Mucosa of descending colon (tissue), 3 donors: ENCODE measurements at places on chromosomes 7 and 10.

- DNase-seq, result no peak
These were observed 305.5 kb downstream of the ACTR3B start for GRCh38 chr7:153065051-153065450.

DNA sequence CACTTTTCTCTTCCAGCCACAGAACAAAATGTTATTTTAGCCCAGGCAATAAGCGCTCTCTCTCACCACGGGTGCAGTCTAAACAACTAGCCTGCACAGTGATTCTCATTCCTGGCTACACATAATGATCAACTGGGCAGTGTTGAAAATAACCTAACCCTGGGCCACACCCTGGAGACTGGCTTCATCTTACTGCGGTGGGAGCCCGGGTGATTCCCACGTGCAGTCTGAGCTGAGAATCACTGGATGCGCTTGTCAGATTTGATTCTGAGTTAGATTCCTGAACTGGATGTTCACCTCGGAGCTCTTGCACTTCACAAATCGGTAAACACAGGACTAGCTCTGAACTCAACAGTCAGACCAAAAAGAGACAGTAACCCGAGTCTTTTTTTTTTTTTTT, 14.9 kb downstream of the ZC3HAV1 start:
- DNase-seq, result no peak

DNA sequence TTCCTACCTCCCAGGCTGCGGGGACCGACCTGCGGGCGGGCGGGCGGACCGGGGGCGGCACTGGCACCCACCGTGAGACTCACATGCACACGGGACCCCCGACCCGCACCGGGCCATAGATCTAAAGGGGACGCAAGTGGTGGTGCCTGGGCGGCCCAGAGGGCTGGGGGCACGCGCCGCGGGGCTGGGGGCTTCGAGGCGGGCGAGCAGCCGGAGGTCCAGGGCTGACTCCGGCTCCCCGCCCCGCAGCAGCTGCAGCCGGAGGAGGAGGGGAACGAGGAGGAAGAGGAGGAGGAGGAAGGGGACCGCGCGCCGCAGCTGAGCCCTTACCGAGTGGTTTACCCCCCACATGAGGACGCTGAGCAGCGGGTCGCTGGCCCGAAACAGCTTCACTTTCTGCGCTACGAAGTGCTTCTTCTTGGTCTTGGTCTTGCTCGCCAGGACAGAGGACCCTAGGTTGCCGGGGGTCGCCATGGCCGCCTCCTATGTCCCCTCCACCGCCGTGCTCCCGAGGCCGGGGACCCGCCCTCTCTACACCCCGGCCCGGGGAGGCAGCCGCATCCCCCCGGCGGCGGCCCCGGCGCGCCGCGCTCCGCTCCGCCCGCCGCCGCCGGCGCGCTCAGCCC, 412 bp downstream of the PIP4K2A start:
- DNase-seq, result no peak

- peak; percentile 37 for DNase-seq
These were observed 61.2 kb upstream of the INPP5A start for GRCh38 chr10:132476146-132477065.

DNA sequence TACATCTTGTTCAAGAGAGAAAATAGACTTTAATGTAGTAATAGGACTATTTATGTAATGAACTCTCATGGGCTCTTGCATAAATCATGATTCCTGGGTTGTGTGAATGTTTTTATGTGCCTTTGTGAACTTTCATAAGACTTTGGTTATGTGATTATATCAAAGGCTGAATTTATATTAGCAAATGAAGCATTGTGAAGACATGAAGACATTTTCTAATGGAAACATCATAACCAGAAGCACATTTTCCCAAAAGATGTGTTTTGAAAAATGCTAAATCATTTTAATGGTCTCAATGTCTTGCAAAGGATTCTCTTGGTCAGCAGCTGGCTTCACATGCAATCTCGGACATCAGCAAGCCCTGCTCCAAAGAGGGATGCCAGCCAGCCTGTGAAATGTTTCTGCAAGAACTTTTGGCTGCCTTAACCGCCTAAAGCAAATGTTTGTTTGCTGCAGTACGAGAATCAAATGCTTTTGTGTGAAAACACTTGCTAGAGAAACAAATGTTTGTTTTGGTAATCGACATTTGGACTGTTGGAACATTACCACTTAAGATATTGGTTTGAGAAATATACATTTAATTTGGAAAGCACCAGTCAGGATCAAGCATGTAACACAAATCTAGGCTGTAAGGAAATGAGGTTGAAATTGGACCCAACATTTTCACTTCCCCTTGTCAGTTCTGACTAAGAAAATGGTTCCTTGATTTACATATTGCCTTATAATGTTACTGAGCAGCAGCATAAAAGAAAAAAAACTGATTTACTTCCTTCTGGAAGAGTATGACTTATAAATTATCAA, 102.1 kb downstream of the RTKN2 start:
- DNase-seq, result peak; percentile 9

- DNase-seq, result peak; percentile 21
These were observed 82.4 kb downstream of the SHH start for GRCh38 chr7:155729847-155730246.

DNA sequence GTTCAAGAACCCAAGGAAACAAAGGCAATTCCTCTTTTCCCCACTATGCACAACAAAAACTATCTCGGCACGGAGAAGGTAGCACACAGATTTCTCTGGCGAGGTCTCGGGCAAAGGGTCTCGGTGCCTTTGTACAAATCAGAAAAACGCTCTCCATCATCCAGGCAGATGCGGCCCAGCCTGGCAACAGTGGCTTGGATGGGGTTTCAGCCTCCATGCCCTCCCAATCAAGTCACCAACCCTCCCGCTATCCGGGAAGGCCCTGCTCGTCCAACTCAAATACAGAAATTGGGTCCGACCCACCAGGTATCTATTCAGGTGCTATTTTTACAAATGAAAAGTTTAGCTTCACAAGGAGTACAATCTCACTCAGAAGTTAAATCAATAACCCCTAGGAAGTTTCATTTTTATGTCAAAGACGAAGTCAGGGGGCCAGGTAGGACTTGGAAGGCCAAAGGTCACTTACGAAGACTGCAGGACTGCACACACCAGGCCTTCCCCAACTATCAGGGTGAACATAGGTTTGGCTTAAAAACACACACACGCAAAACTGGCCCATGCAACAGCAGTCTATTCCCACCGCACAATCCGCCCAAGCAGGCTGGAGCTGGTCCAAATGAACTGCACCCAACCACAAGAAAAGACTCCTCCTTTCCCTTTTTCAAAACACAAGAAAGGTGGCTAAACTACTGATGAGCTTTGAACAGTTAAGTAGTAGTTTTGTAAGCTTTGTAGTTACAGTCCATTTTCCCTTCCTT, 43.0 kb downstream of the GNA12 start:
- DNase-seq, result no peak

DNA sequence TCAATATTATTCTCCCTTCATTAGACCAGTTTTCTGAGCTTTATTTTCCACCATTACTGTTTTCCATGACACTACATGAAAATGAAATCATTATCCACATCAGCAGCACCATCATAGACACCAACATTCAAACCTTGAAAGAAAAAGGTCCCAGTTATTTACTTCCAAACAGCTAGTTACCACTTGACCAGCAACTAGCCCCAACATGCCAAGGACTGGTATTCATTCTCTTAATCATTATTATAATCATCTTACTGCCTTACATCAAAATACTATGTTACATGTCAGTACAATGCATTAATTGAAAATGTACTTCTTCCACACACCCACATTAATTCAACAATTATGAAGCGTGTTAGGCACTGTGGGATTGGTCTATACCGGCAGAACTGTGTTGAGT, 199.4 kb downstream of the TSPAN12 start:
- DNase-seq, result no peak

GRCh38 chr10:484925-485661, 204.4 kb downstream of the DIP2C start:
- DNase-seq, result no peak

GRCh38 chr10:132882069-132882951, 60.1 kb downstream of the CFAP46 start:
- no peak for DNase-seq

- no peak for DNase-seq
These were observed 42.4 kb downstream of the PLXNA4 start for GRCh38 chr7:132533916-132534315.

DNA sequence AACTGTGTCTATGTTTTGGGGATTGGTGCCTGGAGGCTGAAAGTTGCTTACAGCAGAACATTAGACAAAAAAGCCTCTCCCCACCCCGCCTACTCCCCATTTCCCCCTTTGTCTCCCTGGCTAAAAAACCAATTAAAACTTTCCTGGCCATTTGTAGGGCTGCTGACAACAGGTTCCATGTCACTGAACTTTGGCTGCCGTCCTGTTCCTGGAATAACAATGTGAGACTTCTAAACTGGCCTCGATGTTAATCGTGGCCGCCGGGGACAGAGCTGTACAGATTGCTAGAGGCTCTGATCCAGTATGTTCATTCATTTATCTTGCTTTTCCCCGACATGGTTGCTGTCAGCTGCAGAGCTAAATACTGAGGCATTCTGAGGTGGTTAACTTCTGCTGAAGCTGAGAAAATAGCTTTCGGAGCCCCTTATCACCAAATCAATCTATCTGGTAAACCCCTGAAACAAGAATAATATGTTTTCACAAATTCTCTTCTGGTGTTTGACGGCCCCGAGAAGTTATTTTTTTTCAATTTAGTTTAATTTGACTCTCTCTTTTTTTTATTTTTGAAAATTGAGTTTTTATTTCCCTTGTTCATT, 271.6 kb downstream of the GFRA1 start:
- DNase-seq, result no peak

- no peak for DNase-seq
These were observed 525.8 kb downstream of the KIF20B start for GRCh38 chr10:90227217-90227656.

- DNase-seq, result no peak
These were observed 113.7 kb downstream of the CDK14 start for GRCh38 chr7:90709501-90710465.

- no peak for DNase-seq
These were observed 405.0 kb upstream of the GALNT17 start for GRCh38 chr7:70726951-70727378.

GRCh38 chr10:96357038-96357620, 1.7 kb downstream of the OPALIN start:
- DNase-seq, result no peak

DNA sequence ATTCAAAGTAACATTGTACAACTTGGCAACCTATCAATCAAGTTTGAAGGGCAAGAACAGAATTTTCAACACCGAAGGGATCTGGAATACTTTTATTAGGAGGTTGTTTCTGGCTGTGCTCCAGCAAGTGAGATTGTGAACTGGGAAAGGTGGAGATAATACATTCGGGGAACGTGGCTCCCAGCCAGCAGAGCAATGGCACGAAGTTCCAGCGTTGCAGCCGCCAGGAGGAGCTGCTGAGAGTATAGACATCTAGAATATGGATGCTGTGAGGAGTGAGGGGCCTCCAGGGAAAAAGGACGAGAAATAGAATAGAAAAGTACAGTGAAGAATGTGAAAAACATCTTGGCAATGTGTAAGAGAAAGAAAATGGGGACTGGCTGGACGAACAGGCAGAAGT, 69.5 kb downstream of the TCERG1L start:
- DNase-seq, result no peak

DNA sequence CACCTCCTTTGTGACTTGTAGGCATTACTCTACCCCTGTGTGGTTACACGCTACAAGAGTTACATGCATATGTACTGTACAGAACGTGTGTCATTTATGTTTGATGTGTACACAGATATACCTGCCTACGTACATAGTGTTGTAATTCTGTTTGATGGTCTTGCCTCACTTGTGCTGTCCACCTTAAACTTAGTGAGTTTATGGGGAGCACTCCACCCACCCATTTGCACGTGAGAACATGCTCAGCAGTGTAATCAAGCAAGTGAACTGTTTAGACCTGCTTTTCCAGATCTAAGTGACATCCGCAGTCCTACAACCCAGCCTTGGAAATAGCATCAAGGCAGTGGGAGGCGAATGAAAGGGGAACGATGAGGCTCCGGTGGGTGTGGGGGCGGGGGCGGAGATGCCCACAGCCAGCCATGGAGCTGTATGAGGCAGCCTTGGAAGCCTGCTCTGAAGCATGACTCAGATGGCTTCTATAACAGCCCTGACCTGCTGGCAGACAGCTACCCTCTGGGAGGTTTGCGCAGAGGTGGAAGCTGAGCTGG, 52.1 kb downstream of the SUFU start:
- no peak for DNase-seq

- DNase-seq, result no peak
These were observed 16.3 kb downstream of the CUL1 start for GRCh38 chr7:148715027-148715426.

GRCh38 chr7:50329775-50330174, 25.3 kb downstream of the IKZF1 start:
- no peak for DNase-seq

DNA sequence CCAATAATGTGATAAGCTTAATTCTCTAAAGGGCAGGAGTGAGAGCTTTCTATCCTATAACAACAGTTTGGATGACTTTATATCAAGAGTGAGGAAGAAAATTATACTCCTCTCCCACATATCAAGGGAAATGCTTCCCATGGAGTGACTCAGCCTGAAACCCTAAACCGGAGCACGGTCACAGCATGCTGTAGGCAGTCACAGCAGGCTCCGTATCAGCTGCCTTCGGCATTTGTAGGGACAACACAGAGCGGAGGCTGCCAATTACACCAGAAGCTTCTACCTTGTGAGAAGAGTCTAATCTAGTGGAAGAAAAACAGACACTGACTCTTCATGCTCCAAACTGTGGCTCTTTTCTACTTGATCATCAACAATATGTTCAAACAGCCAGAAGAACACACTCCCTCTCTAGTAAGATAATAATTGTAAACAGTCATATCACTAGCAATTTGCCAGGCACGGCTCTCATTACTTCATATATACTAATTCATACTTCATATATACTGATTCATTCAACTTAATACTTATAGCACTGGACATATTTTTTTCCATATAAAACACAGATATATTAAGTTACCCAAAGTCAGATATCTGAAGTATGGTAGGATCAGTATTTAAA, 65.9 kb downstream of the DGKB start:
- DNase-seq, result no peak

- DNase-seq, result no peak
These were observed 42.8 kb downstream of the HSPA12A start for GRCh38 chr10:116699471-116700150.

GRCh38 chr7:122363144-122363543, 58.6 kb upstream of the FEZF1 start:
- no peak for DNase-seq

DNA sequence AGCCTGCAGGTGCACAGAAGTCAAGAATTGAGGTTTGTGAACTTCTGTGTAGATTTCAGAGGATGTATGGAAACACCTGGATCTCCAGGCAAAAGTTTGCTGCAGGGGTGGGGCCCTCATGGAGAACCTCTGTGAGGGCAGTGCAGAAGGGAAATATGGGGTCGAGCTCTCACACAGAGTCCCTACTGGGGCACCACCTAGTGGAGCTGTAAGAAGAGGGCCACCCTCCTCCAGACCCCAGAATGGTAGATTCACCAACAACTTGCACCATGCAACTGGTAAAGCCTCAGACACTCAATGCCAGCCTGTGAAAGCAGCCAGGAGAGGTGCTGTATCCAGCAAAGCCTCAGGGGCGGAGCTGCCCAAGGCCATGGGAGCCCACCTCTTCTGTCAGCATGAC, 205.8 kb downstream of the CCSER2 start:
- DNase-seq, result no peak
